Stimulated activated CD4-positive, alpha-beta T cell treated with anti-CD3 and anti-CD28 coated beads, Interleukin-1b, Interleukin-23, amount 100 ng/mL, for 1 hour (primary cell): ENCODE measurements at places on chromosomes 16 and 17.

- DNase-seq, result no peak
Measured at GRCh38 chr16:86910161-86910769, 331.9 kb downstream of the FOXL1 start.

GRCh38 chr17:40168262-40168832, 8.9 kb upstream of the RAPGEFL1 start:
- DNase-seq, result no peak

- DNase-seq, result no peak
Measured at GRCh38 chr16:88301886-88302285, 80.9 kb upstream of the ZNF469 start.

GRCh38 chr17:70819183-70819582, 649.9 kb downstream of the KCNJ2 start:
- DNase-seq, result no peak

DNA sequence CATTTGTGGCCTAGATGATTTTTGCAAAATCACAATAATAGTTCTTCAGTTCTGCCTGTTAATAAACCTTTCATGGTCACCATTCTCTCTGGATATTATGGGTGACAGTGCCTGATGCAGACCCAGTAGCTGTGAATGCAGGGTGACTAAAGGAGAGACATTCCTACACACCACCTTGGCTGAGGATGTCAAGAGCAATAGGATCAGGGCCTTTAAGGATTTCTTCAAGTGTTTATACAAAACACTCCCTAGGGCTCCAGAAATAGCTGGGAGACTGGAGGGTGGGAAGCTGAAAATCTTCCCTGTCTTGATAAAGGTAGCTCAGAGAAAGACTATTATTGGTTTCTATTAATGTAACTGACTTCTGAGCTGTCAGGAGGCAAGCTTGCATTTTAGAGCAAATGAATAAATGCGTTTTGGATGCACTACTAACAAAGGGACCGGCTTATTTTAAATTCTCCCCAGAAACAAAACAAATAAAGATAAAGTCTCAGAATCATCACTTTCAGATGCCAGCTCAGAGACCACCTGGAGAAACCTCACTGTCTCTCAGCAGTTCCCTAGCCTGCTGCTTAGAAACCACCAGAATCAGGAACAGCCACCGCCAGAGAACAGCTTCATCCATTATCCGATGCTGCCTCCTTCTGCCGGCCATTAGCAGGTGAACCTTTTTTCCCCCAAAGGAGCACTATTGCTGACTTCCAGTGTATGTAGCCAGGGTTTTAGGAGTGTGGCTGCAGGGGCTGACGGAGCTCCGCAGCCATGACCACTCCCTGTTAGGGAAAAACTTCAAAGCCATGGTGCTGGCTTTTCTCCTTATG, 171.4 kb upstream of the DYNLRB2 start:
- no peak for DNase-seq

- DNase-seq, result no peak
Measured at GRCh38 chr16:35552763-35553162, 2093.4 kb downstream of the TP53TG3F start.

DNA sequence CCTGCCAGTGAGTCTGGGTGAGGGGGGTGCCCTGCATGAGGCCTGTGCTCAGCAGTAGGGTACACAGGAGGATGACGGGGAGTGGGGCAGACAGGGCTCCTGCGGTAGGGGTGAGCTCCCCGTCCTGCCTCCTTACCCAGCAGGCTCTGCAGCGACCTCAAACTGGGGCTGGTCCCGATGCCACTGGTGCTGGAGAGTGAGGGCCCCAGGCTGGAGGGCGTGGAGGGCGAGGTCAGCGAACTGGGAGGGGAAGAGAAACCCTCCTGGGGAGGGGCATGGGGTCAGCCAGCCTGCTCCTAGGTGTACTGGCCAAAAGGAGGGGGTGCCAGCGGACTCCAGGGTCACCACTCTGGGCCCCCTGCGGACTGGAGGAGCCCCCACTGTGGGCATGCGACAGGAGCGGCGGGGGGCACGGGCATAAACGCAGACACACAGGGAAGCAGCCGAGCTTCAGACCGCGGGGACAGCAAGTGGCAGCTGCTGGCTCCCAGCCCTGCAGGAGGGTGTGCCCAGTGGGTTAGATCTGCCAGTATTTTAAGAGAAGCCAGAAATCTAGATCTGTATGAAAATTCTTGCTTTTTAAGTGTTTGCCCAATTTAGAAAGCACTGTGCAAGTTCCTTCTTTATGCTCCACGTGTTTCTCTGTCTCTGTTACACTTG, 9.0 kb upstream of the VASN start:
- DNase-seq, result no peak

GRCh38 chr17:82474223-82475010, 15.9 kb downstream of the NARF start:
- DNase-seq, result no peak

DNA sequence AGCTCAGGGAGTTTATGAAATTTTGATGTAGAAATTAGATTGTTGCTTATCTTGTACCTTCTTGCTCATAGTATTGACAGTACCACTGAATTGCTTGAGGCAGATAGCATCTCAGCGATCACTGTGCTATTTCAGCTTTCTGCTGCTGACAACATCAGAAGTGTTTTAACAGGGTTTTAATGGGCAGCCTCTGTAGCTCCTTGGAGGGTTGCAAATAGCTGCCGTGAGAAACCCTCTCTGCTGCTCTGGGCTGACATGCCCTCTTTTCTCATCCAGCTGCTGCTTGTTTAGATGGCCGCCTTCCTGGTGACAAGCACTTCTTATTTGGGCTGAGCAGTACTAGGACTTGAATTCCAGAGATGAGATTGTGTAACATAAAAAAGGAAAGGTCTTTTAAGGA, 180.2 kb upstream of the TBX2 start:
- no peak for DNase-seq

- DNase-seq, result no peak
Measured at GRCh38 chr17:47630614-47631013, 19.1 kb upstream of the KPNB1 start.

GRCh38 chr17:43998552-43998951, 5.9 kb upstream of the NAGS start:
- no peak for DNase-seq

GRCh38 chr17:50117202-50118051, 12.5 kb downstream of the SAMD14 start:
- DNase-seq, result no peak

GRCh38 chr17:17176341-17176740, 29.8 kb downstream of the PLD6 start:
- no peak for DNase-seq

- DNase-seq, result no peak
Measured at GRCh38 chr16:15775663-15776304, 81.0 kb downstream of the MYH11 start.

GRCh38 chr17:55883149-55883548, 132.3 kb downstream of the PCTP start:
- DNase-seq, result no peak

GRCh38 chr17:8956465-8956902, 9.0 kb downstream of the PIK3R5 start:
- no peak for DNase-seq

GRCh38 chr16:2048116-2048543, 345 bp downstream of the TSC2 start:
- DNase-seq, result no peak

DNA sequence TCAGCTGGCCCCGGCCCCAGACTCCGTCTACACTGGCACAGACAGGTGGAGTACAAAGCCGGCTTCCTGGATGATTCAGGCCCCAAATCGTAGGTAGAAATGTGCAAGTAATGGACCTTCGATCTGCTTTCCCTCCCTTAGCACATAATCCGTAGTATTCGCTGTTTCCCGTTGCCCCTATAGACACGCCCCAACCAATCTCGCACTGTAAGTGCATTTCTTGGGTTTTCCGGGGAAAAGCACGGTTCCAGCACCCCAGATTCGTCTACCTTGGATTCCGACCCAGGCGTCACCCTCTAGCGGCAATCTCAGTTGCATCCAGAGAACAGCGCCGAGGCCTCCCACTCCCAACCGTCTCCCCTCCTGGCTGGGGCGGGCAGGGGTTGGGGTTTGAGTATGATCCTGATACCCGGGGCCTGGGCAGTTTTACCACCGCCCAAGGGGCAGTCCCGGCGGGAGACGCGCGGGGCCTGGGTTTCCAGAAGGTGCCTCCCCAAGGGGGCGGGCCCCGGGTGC, 12.1 kb upstream of the FOXF1 start:
- DNase-seq, result no peak

DNA sequence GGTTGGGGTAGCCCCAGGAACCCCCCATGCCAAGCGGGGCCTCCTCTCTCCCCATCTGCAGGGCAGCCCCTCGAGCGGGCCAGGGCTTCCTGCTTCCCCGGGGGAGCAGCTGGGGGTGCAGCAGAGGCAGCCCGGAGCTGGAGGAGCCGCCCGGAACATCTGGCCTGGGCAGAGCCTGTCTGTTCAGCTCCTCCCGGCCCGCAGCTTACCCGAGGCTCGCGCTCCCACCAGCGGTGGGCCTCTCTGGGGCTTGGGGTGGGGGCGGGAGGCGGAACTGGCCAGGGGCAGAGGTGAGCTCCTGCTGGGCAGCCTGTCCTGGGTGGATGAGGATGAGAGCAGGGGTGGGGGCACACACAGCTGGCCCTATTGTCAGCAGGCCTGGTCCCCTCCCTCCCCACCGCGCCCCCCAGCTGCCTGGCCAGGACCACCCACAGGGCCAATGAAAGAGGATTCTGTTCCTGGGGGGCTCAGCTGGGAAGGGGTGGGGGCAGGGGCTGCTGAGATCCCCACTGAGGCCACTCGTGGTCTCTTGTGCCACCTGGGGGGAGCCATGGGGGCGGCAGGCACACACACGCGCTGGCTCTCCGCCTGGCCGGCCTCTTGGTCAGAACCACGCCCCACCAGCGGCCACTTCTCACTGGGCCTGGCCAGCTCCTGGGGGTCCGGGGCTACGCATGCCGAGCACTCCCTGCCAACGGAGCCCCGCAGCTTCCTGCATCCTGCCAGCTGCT, 34.7 kb downstream of the BAHCC1 start:
- no peak for DNase-seq

DNA sequence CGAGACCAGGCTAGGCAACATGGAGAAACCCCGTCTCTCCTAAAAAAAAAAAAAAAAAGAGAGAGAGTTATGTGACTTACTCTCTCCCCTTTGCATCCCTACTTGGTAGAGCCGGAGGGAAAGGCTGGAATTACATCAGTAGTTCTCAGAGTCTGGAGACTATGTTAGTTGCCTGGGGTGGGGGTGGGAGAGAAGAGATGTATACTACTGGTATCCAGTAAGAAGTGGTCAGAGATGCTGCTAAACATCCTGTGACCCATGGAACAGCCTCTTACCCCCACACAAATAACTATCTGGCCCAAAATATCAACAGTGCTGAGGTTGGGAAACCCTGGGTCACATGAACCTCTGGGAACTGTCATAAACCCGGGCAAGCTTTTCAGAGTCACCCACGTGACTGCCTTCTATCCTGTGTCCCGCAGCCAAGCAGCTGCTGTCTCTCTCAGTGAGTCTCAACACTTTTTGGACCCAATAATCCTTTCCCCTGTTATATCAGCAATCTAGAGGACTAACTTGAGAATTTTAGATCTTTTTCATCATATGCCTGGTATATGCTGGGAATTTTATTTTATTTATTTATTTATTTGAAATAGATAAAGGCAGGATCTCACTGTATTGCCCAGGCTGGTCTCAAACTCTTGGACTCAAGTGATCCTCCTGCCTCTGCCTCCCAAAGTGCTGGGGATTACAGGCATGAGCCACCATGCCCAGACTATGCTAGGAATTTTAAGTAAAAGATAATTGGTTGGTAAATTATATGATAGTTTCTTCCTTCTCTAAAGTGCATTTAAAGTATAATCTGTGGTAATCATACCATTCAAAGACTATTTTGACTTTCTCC, 8.7 kb downstream of the EIF1 start:
- DNase-seq, result no peak

GRCh38 chr17:17320911-17321220, 17.7 kb downstream of the NT5M start:
- no peak for DNase-seq

GRCh38 chr17:46901291-46901690, 21.7 kb upstream of the GOSR2 start:
- DNase-seq, result no peak

GRCh38 chr16:83968306-83968851, 335 bp downstream of the NECAB2 start:
- DNase-seq, result no peak

GRCh38 chr16:47907109-47907508, 248.7 kb downstream of the ABCC12 start:
- DNase-seq, result no peak

- DNase-seq, result no peak
Measured at GRCh38 chr16:87441886-87442580, 49.9 kb downstream of the MAP1LC3B start.

DNA sequence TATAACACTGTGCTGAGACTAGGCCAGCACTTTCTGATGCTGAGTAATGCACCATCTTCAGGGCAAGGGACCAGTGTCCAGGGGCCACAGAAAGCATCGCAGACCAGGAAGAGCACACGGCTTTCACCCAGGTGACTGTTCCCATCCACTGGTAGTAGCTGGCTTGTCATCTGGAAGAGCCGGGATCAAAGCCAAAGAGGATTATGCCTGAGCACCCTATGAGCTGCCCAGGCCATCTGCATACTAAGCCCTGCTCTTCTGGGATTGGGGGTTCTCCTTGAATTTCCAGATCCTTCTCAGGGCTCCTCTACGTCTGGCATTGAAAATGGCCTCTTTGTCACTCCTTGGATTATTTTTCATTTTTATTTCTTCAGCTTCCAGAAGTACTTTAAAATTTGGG, 140.7 kb downstream of the IRX3 start:
- no peak for DNase-seq
